Pulmonary artery endothelial cell (primary cell): ENCODE measurements at places on chromosomes 7 and 10.

DNA sequence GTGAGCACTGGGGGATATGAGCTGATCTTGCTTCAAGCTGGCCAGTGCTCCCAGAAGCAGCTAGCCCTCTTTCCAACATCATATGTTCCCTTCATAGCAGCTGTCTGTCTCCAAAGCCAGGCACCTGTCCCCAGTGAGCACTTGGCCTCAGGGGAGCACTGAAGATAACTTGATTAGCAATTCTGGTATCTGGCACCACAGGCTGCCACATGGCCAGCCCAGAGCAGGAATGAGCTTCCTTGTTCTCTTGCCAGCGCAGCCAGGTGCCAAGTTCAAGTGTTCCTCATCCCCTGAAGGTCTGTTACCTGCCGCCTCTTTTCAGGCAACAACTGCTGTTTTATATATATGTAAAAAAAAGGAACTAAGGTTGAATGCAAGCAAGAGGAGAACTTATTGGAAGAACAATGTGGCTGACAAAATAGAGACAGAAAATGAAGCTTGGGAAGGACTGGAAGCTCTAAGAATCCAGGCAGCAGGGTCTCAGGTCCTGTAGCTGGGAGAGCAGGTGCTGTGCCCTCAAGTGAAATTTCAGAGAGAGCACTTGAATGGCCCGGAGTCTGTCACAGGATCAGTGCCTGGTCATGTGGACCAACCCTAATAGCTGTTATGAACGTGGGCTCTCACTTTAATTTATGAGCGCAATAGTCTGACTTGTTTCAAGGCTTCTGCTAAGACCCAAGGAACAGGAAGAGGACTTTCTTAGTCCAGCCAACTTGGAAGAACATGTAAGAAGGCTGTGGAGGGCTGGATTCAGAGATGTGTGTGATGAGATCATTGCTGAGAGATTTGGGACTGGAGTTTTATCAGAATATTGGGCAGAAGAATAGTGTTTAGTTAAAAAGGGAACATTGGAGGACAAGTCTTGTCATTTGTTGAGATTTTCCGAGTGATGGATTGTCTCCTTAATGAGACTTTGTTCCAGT, 267.2 kb downstream of the GLRX3 start:
- DNase-seq, result no peak

DNA sequence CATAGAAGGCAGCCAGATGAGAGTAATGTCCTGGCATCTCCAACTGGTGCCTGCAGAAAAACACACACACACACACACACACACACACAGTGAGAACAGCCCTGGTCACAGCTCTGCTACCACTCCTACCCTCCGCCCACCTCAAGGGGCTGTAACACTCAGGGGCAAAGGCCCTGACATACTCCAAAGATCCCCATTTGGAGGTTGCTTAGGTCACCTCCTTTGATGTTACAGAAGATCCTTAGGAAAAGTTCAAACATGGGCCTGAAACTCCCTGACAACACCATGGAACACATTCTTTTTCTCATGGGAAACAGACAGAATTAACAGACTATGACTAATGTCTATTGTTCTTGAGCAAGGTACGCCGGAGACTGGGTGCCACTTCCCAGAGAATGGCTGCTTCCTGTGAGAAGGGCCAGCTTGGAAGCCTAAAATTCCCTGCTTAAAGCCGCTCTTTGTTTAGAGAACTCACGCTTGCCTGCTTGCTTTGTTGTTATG, 27.7 kb downstream of the DENND11 start:
- peak; percentile 93 for DNase-seq

DNA sequence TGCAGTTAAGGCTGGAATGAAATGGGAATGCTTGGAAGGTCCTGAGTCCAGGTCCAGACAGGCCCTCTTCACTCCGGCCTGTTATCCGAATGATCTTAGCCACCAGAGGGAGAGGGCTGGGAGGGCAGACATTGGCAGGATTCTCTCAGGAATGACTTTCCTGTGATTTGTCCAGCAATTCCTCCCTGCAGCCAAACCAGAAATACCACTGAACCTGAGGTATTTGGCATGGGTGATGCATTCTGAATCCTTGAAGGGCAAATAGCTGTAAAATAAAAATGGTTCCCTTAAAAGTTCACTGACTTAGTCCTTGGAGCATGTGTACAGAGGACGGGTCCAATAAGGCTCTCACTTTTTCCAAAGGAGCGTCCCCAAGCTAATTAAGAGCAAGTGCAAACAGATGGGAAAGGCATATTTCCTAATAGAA, 77.5 kb upstream of the HABP2 start:
- no peak for DNase-seq

DNA sequence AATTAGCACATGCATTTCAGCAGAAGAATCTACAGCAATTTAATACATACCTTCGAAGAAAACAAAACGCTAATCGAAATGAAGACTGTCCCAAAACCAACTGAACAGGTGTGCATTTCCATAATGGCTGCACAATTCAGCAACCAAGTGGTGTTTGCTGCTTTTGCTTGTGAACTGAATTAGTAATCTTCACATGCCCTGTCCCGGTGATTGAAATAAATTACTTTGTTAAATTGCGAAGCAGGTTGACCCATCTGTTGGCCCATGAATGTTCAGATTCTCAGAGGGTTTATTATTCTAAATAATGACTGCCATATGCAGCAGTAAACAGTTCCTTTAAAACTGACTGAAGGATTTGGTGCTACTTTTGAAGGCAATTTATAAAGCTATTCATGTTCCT, 445.2 kb upstream of the NFE2L3 start:
- no peak for DNase-seq

DNA sequence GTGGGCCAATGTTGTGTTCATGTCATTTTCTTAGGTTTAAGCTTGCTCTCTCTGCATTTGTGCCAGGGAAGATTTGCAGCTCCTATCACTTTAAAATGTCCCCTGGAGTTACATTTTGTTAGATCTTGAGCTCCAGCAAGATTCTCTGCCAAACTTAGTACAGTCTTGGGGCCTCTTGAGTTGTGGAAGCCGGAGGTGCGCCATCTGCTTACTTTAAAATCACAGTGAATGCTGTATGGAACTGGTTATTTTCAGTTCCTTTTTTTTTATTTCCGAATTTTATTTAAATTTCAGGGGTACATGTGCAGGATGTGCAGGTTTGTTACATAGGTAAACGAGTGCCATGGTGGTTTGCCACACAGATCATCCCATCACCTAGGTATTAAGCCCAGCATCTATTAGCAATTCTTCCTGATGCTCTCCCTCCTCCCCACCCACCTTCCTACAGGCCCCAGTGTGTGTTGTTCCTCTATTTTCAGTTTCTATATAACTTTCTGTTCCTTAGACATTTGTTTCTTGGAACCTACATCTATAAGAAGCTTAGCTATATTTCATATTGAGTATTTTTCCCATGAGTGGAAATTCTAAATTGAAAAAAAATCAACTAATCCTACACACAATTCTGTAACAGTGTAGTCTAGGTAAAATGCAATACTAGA, 114.4 kb upstream of the CREB5 start:
- DNase-seq, result no peak

GRCh38 chr7:94883616-94884015, 23.8 kb upstream of the PPP1R9A start:
- DNase-seq, result no peak

DNA sequence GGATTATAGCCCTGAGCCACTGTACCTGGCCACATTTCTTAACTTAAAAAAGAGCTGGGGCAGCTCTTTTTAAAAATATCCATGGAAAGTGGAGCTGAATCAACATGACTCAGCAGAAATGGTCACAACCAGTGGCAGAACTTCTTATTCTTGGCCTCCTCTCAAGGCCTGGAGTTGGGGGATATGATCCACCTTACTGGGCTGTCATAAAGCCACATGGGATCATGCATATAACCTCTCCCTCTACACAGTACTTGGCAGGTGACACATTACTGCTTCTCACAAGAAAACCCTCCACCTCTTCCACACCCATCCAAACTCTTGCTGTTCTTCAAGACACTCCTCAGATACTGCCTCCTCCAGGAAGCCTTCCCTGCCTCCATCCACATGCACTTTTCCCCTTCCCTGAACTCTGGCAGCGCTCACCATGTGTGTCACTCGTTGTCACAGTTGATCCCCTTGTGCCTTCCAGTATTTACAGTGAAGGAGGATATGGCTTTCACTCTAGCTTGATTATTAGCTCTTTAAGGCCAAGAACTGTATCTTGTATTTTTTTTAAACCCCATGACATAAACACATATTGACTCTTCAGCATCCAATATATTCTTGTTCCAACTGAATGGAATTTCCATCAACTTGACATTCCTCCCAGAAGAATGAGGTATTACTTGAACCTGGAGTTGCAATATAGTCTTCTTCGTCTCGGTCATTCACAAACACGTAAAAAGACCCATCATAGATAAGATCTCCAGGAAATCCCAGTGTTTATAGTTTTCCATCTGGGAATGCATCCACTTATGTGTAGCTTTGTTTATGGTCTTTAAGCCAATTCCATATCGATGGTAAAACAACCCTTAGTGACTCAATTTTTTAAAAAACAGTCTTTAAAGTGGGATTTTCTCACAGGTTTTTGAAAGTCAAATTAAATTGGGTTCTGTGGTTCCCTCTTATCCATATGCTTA, 85.5 kb downstream of the TBXAS1 start:
- no peak for DNase-seq

DNA sequence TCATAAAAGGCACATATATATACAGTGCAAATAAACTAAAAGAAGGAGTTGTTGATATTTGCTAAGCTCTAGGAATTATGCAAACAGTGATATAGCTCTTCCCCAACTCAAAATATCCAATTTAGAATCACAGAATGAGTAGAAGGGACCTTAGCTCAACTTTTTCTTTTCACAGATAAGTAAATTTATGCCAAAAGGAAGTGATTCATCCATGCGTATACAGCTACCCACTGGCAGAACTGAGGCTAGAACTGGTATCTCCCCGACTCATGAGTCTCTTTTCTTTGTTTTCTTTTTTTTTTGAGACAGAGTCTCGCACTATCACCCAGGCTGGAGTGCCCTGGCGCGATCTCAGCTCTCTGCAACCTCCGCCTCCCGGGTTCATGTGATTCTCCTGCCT, 54.2 kb upstream of the SVIL start:
- DNase-seq, result peak; percentile 63

DNA sequence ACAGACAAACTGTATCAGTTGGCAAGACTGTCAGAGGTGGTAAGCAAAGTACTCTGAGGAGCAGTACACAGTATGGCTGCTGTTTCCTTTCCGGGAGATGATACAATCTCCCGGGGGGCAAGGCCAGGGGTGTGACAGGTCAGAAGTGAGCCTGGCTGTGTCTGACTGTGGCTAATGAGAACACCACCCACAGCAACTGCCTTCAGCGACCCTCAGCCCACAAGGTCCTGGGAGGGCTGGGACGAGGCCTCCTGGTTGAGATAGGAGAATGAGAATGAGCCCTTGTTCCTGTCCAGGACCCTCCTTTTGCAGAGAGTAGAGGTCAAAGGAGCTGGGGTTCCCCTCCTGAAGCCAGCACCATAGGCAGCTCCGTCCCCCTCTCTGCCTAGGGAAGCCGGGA, 421.7 kb downstream of the TCERG1L start:
- DNase-seq, result no peak

DNA sequence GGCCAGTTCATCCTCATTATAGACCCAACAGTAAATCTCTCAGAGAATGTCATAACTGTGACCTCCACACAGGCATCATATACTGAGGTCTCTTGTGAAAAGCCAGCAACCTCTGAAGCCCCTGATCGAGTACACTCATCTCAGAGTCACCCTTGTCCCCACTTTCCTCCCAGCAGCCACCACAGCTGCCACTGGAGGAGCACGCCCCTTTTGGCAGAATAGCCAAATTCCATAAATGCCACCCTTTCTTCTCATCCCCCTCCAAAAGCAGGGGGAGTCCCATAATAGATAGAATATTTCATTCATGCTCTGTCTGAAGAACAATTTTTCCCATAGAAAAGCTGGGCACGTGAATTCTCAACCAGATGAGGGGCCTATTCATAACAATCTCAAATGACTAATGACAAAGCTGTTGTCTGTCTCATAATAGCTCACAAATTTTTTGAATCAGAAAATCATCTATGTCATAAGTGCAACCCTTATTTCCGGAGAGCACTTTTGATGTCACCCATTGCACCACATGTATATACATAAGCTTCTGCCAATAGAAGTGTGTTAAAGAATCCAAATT, 47.4 kb downstream of the SGMS1 start:
- DNase-seq, result no peak

GRCh38 chr10:103618575-103619423, 125.3 kb downstream of the NEURL1 start:
- DNase-seq, result no peak

DNA sequence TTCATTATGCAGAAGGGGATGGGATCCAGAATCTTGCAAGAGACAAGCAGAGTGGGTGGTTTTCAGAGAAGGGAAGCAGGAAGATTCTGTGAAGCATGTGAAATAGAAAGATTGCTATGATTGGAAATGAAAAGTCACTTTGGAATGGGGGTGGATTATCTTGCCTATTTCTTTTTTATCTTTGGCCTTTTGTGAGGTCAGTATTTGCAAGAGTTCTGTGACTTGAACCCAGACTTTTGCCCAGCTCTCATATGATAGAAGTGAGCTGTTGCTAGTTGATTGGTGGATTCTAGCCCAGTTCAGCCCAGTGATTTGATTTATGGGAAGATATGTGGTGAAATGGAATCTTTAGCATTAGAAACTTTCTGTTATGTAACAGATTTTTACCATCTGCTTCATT, 17.1 kb downstream of the ENTPD7 start:
- no peak for DNase-seq

- DNase-seq, result no peak
Observed at GRCh38 chr10:4780091-4780490, 45.9 kb upstream of the AKR1E2 start.

- DNase-seq, result no peak
Observed at GRCh38 chr7:130896051-130896881, 162.3 kb upstream of the KLF14 start.

GRCh38 chr7:1073142-1073977, 14.6 kb upstream of the GPER1 start:
- DNase-seq, result no peak

- DNase-seq, result no peak
Observed at GRCh38 chr7:21568762-21569161, 25.9 kb downstream of the DNAH11 start.

DNA sequence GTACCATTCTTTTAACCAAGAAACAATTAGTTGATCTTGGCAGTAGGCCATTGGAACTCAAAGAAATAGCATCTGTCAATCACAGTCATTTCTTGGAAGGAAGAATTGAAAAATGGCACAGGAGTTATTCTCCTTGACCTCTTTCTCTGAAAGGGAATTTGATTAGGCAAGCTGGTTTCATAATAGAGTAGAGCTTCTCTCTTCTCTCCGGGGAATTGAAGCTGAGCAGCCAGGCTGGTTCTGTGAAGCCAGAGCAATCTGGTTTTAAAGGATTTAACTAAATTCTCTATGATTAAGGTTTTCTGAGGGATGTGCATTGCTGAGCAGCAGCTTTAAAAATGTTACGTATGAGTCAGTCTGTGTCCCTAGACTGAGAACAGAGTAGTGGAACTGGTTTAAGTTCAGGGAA, 70.2 kb downstream of the AHCYL2 start:
- no peak for DNase-seq

DNA sequence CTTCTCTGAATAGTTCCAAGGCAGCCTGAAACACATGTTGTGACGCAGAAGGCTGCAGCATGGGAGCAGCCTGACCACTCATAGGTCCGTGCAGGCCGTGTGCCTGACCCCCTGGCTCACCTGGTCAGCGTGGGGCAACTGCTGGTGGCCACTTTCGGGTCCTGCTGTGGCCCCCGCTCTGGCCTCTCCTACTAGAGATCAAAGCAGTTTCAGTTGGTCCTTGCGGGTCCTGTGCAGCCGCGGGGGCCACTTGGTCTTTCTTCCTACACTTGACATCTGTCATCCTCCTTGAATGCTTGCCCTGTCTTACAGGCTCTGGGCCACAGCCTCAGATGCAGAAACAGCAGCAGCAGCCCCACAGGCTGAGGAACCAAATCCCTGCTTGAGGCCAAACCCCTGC, 320.8 kb upstream of the ZNF32 start:
- no peak for DNase-seq
